NCI-H1417 (cell line): ENCODE measurements at places on chromosomes 6 and 20.

GRCh38 chr6:20438462-20439070, 36.9 kb downstream of the E2F3 start:
- peak; percentile 77 for DNase-seq

GRCh38 chr6:30130179-30130679, 5.7 kb upstream of the TRIM40 start:
- no peak for DNase-seq

DNA sequence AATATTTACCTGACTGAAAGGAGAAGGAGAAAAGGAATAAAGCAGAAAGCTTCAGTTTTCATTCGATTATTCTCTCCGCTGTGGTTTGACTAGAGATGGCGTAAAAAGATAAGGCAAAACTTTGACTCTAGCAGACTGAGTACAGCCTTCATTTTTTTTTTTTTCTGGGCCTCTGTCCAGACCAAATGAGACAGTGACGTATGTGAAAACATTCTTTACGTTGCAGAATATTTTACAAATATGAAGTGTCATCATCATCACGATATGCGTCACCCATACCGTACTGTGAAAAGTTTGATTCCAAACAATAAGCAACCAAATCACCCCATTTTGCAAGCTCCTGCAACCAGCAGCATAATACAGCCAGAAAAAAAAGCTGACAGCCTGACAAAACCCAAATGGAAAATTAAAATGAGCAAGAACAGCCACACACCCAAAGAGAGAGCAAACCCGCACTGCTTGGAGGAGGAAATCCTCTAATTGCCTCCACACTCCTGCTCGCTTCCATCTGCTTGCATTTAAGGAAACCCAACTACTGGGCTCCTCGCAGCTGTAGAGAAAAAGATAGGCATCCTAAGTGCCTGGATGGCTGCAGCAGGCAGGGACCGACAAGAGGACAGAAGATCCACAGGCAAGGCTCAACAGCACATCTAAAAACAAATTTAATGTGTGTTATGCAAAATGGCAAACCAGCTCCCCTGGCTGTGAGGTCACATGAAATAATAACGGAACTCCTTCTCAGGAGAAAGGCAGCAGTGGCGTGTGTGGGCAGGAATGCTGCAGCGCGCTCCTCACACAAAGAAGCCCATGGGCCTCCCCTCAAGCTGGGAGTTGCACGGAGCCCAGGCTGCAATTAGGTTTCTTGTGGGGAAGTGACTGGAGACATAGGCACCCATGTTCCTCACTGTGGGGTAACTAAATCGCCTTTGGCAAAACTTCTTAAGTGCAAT, 113.1 kb downstream of the FYN start:
- DNase-seq, result no peak

- DNase-seq, result no peak
These were observed 195.7 kb downstream of the LMBRD1 start for GRCh38 chr6:69601132-69601531.

GRCh38 chr20:4153251-4153650, 137.9 kb upstream of the RNF24 start:
- DNase-seq, result no peak

GRCh38 chr20:54510541-54511129, 35.2 kb downstream of the DOK5 start:
- no peak for DNase-seq

GRCh38 chr20:44586289-44586911, 4.0 kb downstream of the PKIG start:
- DNase-seq, result no peak

DNA sequence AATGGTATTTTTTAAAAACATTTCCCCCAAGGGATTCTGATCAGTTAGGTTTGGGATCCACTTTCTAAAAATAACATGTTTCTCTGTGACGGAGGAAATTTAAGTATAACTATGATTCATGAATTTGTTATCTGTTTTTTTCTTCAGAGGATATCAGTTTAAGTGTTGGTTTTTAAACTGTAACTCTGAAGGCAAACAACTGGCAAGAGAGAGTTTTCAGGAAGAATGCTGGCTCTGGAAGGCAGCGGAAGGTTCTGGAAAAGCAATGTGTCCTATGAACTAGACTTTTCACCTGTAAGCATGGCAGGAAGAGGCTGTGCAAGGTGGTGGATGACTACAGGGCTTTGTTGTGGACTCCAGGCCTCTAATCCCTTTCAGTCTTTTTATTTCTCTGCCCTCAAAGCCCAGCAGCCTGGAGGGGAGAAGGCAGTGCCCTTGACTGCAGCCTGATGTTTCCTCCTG, 153.1 kb downstream of the GMPR start:
- DNase-seq, result no peak

DNA sequence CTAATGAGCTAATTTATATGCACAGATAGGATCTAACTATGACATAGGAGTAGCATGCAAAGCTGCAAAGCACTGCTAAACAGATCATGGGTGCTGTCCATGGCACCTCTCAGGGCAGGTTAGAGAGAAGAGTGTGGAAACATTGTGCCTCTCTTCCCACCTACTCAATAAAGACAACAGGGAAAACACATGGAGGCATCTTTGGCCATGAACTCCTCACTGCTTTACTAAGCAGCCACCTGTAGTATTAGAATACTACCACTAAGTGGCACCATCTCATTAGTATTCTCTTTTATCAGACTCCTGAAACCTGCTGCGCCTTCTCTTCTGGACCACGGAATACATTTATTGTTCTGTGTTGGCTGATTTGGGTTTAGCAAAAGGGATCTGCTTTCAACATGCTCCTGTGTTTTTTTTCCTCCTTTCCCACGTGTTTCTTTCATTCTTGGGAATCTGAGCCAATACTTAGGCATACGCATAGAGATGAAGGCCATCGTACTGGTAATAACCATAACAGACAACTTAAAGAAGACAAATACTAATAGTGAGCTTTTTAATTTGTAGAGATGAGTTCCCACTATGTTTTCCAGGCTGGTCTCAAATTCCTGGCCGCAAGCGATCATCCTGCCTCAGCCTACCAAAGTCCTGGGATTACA, 9.4 kb upstream of the HDDC2 start:
- DNase-seq, result peak; percentile 67

GRCh38 chr20:33323236-33323635, 40.2 kb downstream of the BPIFB1 start:
- no peak for DNase-seq

DNA sequence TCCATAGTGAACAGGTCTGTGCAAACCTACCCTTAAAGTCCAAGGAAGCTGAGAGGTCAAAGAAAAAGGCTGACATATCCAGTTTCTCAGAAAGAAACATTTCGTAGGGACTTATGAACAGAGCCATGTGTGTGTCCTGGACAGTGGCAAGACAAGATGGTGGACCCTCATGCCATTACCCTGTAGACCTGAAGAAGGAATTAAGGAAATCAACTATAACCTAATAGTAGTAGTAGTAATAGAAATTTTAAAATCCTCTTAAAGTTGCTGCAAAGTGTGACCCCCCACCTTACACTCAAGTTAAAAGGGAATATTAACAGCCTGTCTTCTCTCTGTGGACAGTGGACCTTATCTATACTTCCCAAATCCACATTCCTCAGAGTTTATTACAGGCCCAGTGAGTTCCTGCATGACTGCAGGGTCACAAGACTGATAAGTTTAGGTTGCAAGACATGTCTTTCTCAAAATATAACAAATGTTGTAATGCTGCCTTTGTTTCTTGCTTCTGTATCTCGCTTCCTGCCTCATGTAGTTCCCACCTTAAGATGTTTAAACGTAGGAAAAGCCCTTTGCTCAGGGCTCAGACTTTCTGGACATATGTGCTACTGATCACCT, 10.6 kb downstream of the IL22RA2 start:
- no peak for DNase-seq

DNA sequence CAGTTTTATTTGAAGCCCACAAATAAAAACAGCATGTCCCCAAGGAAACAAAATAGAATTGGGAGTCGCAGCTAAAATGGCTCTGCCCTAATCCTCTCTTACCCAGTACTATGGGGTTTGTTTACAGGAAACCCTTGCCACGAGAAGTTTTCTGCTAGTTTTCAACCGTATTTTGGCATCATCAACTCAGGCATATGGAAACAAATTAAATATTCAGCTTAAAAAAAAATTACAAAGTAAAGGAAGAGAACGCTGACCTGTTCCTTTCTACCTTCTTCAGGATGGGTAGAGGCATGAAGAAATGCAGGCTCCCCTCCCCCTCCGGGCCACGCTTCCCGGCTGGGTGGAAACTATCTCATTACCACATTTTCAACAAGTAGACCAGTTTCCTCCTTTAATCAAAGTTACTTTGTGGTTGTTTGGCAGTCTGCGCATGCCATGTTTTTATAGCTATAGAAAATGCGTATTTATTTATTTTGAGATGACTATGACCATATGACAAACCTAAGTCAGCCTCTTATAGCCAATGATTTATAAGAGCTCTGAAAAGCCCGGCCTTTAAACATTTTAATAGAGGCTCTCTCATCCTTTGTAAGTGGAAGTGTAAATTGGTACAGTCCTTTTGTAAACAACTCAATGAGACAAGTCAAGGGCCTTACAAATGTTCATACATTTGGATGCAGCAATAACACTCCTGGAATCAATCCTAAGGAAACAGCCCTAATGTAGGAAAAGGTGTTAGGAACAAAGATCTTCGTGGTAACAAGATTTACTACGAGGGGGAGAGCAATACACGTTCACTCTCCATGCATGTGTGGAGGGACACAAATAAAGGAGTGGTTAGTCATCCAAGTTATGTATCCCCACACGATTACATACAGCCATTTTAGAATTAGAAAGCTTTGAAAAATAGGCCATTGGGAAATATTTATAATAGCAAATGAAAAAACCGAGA, 16.1 kb upstream of the ZNF217 start:
- DNase-seq, result peak; percentile 5

DNA sequence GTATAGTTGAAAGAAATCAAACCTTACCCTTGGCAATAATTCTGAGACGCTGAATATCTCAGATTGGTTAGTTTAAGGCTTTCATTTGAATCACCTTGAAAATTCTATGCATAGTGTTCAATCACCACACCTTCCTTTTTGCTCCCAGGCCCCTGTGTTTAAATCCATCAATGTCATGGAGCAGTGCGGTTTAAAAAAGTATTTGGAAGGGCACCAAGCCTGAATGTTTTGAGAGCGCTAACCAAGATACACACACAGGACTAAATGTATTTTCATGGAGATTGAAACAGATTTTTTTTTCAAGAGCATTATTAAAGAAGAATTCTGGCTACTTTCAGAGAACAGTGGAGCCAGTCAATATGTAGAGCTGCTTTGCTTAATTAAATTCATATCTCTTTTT, 195.7 kb downstream of the CENPW start:
- DNase-seq, result peak; percentile 52

GRCh38 chr6:149130090-149130489, 187.4 kb upstream of the TAB2 start:
- no peak for DNase-seq

GRCh38 chr6:27040244-27041042, 207.1 kb upstream of the PRSS16 start:
- no peak for DNase-seq

GRCh38 chr6:13328875-13329183, 492 bp upstream of the TBC1D7 start:
- DNase-seq, result no peak

GRCh38 chr20:38870733-38871559, 55.3 kb upstream of the FAM83D start:
- peak; percentile 7 for DNase-seq

DNA sequence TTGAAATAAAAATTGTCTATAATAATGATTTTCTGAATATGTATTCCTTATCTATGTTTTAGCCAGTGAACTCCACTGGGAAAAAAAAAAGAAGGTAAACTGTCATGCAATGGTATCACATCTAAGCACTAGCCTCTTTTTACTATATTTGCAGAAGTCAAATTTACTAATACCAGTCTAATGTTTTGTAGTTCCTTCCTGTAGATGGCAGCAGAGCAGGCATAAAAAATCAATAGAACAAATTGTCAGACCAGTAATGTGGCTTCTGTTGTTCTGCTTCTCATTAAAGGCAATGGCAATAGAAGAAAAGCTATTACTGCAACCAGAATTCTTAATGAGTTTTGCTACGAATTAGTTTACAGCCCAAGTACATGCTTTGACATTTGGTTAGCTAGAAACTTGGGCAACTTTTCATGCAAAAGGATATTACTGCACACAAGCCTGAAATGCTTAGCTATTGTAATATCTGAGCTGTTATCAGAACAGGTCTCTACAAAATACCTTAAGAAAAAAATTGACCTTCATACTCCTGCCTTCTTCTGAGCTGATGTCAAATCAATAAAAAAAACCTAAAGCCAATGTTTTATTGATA, 476.9 kb downstream of the KHDRBS2 start:
- DNase-seq, result no peak

DNA sequence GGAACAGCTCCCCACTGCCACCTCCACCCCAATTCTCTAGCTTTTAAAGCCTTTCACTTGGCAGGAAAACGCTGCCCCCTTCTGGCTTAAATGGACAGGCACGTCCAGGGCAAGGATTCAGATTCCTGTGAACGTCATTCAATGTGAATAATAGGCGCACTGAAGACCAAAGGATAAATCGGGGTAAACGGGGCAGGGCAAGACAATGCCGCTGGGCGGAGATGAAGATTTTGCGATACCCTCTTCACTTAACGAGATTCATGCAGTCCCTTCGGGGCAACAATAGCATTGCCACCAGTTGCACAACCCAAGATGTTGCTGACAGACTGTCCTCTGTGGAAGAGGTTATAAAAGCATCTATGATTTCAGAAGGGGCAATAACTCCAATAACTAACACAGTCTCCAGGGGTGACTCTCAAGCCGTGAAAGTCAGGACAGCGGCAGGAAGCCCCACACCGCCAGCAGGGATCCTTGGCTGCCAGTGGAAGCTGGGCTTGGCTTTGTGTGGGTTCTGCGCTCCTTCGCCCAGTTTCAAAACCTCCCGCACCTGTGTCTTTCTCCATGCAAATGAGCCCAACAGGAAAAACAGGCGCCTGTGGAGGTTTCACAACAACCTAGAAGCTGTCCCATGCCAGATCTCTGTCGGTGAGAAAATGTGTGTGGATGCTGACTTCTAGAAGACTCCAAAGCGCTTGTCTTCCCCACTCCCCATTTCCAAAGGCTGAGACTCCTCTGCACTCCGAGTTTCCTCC, 291.8 kb downstream of the BMP7 start:
- no peak for DNase-seq

DNA sequence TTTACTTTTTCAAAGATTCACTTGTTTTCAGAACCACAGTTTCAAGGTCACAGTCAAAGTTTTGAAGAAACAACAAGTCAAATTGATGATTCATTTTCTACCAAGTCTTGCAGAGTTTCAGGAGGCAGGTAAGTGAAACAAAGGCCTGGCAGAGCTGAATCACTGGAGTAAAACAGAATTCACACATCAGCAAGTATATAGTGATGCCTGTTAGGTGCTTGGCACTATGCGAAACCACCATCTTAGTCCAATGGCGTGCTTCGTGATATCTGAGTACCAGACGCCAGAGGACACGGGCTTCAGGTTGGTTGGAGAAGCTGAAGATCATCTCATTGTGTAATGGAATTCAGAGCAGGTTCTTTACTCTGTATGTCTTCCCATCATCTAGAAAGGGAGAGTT, 75.9 kb downstream of the RTN4IP1 start:
- no peak for DNase-seq
